ENCODE measurements at places on chromosomes 13 and 19. TPM values are rescaled to one million over a fixed set of nuclear protein-coding genes. Genes with fewer than 3 reads are reported as not detected.
A peak's percentile ranks its signal among the peaks of the same experiment; 100 is the strongest.

Gene MVB12A
- 34.4 TPM for total RNA-seq

Gene NBEA
- total RNA-seq = 0.84 TPM

Gene PTGIR
- 38.0 TPM for total RNA-seq

Gene B9D2
- total RNA-seq = 4.7 TPM

Gene FFAR3
- total RNA-seq = 5.1 TPM

Gene OR7A17
- not detected for total RNA-seq

DNA sequence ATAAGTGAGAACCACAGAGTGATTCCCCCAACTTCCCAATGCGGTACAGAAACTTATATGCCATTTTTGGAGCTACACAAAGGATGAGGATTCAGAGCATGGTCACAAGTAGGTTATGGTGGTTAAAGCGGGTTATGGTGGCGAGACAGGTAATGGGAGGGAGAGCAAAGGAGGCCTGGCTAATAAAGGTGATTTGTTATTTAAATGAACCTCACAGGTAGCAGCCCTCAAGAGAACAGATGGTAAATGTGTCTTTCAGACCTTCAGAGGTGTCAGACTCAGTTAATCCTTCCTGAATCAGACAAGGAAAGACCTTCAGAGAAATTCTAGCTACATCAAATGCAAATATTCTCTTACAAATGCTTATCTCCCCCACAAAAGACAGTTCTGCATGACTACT lies 1971.4 kb downstream of the OLFM4 start:
- DNase-seq = no peak

DNA sequence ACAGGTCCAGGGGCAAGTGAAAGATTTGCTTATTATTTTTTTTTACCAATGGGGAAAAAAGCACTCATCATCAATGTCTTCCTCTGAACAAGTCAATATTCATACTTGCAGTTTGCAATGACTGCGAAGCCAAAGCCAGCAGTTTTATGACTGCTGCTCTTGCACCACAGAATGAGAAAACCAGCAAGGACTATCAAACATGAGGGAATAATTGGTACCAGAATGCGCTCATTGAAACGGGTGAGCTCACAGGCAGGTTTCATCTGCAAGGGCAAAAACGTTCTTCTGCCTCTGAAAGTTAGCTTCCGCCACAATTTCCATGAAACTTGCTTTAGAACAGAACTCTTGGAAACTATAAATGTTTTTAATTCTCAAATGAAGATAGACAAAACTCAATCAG lies 5.5 kb downstream of the DLEU7 start:
- DNase-seq = no peak

DNA sequence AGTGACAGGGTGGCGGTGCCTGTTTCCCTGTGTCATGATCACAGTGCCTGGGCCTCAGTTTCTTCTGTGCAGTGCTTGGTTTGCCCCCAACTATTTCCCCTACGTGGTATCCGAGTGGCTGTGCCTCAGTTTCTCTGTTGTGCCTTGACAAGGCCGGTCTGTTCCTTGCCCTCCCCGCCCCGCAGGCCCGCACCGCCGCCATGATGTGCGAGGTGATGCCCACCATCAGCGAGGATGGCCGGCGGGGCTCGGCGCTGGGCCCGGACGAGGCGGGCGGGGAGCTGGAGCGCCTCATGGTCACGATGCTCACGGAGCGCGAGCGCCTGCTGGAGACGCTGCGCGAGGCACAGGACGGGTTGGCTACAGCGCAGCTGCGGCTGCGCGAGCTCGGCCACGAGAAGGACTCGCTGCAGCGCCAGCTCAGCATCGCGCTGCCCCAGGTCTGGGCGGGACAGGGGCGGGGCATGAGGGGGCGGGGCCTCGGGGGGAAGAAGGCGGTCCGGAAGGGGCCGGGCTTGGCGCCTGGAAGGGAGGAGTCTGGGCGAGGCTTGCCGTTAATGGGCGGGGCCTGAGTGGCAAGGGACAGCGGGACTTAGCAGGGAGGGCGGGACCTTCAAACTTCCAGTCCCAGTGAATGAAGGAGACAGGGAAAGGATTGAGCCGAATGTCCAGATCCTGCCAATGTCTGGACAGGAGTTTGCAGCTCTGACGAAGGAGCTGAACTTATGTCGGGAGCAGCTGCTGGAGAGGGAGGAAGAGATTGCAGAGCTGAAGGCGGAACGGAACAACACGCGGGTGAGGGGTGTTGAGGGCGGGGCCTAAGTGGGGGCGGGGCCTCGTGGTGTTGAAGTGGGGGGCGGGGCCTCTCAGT lies 8.6 kb downstream of the PPFIA3 start:
- peak; percentile 97 for DNase-seq

GRCh38 chr13:45142440-45143345 lies 22.4 kb downstream of the GTF2F2 start:
- DNase-seq = no peak

DNA sequence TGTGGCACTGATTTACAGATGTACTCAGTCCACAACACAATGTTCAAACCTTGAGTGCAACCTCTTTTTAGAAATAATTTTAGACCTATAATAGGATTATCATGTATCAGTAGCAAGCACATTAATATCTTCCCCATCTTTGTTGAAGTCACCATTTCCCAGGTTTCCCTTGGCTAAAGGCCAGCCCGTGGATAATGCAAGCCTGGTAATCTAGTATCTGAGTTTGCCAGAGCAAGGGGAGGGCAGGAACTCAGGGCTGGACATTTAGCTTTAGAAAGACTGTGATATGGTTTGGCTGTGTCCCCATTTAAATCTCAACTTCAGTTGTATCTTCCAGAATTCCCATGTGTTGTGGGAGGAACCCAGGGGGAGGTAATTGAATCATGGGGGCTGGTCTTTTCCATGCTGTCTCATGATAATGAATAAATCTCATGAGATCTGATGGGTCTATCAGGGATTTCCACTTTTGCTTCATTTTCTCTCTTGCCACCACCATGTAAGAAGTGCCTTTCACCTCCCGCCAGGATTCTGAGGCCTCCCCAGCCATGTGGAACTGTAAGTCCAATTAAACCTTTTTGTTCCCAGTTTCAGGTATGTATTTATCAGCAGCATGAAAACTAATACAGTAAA lies 37.7 kb downstream of the SLC6A16 start:
- DNase-seq = no peak

- no peak for DNase-seq
Measured at GRCh38 chr19:39126312-39127187, 964 bp downstream of the PAK4 start.
